Activated T-cell treated with anti-CD3 and anti-CD28 coated beads, Interleukin-2, amount 50 U/mL, for 72 hours (primary cell): ENCODE measurements at places on chromosomes 1 and 21. TPM values are rescaled to one million over a fixed set of nuclear protein-coding genes. Genes with fewer than 3 reads are reported as not detected.

- peak; percentile 34 for DNase-seq
Observed at GRCh38 chr1:51303751-51304251, 26.6 kb downstream of the TTC39A start.

The ZNF683 gene
- 0.25 TPM for total RNA-seq

DNA sequence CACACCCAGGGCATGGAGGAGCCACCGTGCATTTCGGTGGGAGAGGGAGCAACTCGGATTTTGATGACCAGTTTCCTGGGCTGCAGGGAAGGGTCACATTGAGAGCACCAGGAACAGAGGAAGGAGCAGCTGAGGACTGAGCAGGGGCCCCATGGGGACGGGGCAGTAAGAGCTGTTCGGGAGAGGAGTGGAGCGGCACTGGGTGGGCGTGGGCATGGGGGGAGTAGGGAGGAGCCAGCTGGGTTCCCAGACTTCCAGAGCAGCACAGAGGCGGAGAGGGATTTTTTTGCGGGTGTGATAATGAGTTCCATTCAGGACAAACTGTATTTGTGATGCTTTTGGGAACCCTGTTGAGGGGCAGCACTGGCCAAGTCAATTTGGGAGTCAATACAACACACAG lies 17.4 kb upstream of the GPR153 start:
- no peak for DNase-seq

DNA sequence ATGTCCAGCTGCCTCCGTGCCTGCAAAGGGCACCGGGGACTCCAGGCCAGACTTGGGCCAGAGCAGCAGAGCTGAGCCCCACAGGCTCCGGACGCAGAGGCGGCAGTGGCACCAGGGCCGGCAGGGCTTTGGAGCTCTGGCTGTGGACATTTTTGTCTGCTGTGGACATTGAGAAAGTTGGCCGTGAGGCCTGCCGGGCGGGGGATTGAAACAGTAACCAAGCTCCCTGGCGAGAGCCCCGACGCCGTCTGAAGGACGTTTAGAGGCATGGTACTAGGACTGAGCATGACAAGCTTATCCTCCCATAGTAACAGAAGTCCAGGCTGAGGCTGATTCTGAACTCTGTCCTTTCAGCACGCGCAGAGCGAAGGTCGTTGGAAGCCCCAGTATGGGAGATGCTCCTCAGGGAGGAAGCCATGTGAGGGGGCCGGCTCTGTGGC lies 323.8 kb downstream of the AMY1C start:
- no peak for DNase-seq

DNA sequence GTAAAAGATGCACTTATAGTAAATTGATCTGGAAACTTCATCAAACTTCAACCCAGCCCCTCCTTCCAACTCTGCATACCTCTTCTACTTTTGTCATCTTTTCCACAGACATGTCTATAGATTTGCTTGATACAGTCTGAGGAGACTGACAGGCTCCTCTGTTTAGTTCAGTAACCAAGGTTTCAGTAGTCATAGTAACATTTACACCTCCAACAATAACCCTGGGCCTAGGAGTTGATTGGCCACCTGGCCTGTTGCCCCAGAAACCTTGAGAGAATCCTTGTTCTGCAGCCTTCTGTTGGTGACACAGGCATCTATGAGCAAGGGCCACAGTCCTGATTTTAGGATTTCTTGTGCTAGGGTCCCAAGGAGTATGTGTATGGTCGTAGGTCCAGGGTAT lies at the start of gene CFAP141:
Gene CFAP141 (minus strand): TSS at position 138 of the 400 bp plus-strand sequence. CDS start 26 bp downstream, at position 112.
- no peak for DNase-seq

The FAAH gene
- 8.8 TPM for total RNA-seq

DNA sequence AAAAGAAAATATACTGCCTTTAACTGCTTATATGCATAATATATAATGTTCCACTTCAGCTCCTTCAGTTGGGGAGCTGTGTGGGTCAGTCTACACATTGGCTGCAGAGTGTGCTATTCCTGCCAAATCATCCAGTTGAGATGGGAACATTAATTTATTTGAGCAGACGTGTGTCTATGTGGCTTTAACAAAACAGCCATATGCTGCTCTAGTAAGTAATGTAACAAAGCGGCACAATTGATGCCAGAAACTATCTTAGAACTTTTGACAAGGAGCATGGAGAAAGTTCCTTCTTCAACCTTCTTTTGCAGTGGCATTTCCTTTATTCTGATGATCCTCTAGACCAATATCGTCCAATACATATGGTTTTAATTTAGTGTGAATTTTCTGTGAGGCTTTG lies 285.9 kb upstream of the C1orf87 start:
- no peak for DNase-seq

DNA sequence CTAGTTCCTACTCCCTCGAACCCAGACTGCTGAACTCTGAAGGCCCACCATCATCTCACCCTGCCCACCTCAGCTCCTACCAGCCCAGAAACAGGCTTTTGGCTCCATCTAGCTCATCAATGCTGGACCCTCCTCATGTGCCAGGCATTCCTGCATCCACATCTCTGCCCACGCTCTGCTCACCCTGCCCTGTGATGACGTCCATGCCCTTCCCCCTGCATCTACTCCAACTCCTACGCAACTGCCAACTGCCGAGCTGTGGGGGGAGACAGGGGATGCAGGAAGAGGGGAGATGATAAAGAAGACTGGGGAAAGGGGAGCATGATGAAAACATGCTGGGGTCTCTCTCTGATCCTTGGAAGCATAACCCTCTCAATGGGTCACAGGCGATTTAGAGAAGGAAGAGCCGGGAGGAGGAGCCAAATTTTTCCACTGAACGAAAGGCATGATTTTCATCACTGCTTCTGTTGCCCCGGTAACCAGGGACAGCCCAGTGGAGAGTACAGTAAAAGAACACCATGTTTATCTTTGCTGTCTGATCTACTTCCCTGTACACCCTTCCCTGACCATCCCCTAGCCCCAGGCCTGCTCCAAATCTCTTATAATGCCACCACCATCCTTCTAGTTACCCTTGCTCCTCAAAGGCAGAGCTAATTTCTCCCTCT lies 44.3 kb downstream of the CD34 start:
- peak; percentile 23 for DNase-seq

- DNase-seq: no peak
Observed at GRCh38 chr1:200172311-200172710, 144.8 kb downstream of the NR5A2 start.

- DNase-seq: no peak
Observed at GRCh38 chr1:157697781-157698569, 2.6 kb downstream of the FCRL3 start.

DNA sequence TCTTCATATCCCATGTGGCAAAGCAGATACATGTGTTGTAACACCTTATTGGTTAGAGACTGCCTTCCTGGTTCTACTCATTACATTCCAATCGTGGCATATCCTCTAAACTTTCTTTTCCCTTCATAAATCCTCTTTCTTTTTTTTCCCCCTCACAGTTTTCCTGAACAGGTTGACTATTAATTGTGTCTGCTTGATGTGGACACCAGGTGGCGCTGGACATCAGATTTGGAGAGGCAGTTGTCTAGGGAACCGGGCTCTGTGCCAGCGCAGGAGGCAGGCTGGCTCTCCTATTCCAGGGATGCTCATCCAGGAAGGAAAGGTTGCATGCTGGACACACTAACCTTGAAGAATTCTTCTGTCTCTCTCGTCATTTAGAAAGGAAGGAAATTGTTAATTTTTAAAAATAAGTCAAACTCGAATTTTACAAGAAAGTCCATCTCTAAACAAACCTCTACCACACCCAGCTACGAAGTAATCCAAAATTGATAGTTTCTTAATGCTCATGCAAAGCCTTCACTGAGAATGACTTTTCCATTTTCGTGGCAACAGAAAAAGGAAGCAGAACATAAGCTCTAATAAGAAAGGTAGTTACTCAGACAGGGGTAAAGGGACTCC lies 59.4 kb upstream of the ASB17 start:
- peak; percentile 62 for DNase-seq

GRCh38 chr1:204589409-204590038 lies 73.3 kb downstream of the MDM4 start:
- no peak for DNase-seq

The KLHDC9 gene
- 5.7 TPM for total RNA-seq

The ITPKB gene
- total RNA-seq: 58.0 TPM

DNA sequence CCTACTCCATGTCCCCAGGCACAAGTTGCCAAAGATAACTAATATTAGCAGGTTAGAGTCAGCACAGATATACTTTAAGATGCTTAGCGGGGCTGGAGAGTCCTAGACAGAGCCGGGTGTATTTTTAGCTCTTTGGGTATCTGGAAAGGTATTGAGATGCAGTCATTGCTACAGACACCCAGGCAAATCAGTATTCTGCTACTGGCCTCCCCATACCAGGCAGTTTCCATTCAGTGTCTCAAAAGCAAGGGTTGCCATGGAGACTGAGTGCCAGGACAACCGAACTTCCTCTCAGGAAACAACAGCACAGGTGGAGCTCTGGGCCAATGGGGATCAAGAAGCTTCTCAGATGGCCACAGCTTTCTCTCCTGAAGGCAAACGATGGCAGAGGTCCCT lies 45.3 kb downstream of the KCNC4 start:
- DNase-seq: no peak

DNA sequence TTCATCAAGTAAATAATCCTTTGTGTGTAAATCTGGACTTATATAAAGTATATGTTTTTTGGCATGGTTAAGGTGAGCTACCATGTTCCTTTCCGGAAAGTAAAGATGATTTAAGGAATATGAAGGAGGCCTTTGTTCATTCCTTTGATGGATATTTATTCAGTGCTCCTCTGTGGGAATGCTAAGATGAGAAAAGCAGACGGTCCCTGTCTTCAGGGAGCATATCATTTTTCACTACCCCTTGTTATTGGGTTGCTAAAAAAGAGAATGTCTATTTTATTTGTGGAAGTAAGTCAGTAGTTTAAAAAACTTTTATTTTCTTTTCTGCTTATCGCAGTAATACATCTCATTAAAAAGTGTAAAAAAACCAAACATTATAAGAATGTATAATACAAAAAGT lies 35.1 kb upstream of the CNN3 start:
- no peak for DNase-seq

DNA sequence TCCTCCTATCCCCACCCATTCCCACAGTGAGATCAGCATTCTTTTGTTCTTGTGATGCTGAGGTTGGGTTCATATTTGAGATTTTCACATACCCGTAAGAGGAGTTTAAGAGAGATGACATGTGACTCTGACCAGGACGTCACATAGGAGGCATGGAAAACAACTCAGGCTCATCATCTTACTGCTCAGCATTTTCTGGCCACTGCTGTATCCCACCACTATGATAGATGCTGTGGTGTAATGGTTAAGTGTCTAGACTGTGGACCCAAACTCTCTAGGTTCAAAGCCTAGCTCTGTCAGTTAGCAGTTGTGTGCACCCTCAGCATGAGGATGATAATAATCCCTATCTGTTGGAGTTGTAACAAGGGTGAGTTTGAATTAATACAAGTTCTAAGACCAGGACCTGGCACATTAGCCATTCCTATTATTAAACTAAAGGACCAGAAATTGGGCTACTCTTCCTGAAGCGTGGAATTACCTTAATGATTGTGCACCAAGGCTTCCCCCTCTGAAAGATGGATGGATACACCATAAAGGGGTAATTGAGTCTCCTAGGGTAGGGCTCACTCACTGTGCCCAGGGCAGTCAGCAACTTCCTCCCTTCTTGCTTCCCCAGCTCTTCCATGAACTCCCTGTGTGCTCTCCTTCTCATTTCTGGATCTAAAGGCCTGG lies 40.9 kb downstream of the LGR6 start:
- no peak for DNase-seq

DNA sequence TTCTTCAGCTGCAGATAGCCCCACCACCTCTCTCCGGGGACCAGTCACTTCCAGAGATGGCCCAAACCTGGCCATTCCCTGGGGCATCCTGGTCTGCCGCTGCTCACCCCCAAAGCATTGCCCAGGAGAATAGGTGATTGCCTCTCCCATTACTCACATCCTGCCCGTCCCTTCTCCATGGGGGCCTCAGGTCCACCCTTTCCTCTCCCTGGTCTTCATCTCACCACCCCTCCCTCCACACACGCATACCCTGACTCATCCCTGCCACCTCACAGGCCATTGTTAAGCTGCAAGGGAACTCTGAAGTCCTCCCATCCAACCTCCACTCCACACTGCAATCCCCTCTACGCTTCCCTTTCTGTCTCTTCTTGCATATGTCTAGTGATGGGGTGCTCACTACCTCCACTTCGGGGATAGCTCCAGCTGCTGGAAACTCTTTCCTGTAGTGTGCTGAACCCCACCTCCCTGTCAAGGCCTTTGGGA lies at the start of gene PLEKHG5:
Gene PLEKHG5 (minus strand): TSS at position 188 of the 483 bp plus-strand sequence. CDS start 14,096 bp downstream, outside the sequence.
- peak; percentile 40 for DNase-seq

DNA sequence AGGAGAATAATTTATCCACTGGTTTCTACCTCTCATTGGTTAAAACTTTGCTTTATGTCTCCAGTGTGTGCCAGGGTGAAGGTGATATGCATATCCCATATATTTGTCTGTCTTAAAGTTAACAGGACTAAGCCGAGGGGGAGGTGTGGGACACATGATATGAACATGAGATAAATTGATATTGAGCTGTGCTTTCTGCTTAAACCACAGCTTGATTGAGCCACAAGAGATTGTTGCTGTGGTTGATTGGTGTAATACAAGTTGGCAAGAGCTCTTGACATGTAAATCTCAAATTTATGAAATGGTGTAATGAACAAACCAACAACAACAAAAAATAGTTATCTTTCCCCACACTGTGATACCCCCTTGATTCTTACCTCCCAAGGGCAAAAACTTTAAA lies 1295.5 kb upstream of the NCAM2 start:
- no peak for DNase-seq

The TMEM240 gene
- 1.0 TPM for total RNA-seq

- DNase-seq: no peak
Observed at GRCh38 chr1:100423832-100424337, 71.6 kb downstream of the CDC14A start.

- DNase-seq: no peak
Observed at GRCh38 chr21:45572783-45573451, 30.7 kb upstream of the SLC19A1 start.

GRCh38 chr1:187074445-187075048 lies 245.8 kb downstream of the PLA2G4A start:
- no peak for DNase-seq

DNA sequence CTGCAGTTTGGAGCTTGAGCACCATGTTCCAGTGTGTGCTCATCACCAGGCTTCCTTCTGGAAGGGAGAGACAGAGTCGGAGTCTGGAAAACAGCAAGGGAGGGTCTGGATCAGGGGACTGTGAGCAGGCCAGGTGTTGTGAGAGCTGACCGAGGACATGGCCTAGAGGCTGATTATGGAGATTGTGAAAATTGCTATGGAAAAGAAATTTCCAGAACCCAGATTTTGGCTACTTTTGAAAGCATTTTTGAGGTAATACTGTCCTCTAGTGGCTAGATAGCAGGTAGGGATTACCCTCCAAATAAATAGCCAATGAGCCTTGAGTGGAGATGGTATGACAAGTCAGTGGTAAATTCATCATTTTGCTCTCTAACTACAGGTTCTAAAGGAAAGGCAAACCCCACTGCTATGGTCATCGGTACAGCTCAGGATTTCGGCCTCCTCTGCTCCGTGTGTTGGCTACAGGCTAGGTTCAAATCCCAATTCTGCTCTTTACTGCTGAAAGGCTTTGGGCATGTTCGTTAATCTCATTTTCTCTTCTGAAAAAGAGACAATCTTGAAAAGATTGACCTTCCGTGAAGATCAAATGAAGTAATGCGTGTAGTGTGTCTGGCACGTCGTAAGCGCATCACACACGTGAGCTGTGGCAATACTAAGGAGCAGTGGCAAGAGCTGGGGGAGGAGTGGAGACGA lies 1.0 kb upstream of the HAO2 start:
- no peak for DNase-seq

The SHISA4 gene
- total RNA-seq: 0.94 TPM

GRCh38 chr1:52413410-52413989 lies 9.1 kb downstream of the PRPF38A start:
- no peak for DNase-seq
